ENCODE measurements at places on chromosomes 6 and 20.

- DNase-seq, result no peak
Measured at GRCh38 chr6:87716928-87717614, 15.0 kb upstream of the AKIRIN2 start.

DNA sequence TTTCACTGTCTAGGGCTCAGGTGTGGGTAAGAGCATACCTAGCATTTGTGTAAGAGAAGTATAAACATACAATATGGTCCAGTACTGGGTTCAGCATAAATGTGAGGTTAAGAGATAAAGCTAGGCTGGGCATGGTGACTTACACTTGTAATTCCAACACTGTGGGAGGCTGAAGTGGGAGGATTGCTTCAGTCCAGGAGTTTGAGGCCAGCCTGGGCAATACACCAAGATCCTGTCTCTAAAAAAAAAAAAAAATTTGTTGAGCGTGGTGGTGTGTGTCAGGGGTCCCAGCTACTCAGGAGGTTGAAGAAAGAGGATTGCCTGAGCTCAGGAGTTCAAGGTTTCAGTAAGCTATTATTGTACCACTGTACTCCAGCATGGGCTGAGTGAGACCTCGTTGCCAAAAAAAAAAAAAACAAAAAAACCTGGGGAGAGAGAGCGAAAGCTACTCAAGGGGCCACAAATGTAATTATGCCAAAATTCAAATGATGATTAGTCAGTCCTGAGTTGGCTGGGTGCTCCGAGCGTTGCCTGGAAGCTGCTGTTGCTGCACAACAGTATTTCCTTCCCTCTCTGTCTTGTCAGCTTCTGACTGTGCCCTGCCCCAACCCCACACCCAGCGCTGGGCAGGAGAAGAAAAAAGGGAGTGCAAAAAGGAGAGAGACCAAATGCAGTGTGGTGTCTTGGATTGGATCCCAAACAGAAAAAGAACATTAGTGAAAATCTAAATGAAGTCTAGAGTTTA is 24.0 kb downstream of the CMTR1 start:
- DNase-seq, result peak; percentile 73

- DNase-seq, result no peak
Measured at GRCh38 chr6:101585501-101585900, 192.0 kb downstream of the GRIK2 start.

DNA sequence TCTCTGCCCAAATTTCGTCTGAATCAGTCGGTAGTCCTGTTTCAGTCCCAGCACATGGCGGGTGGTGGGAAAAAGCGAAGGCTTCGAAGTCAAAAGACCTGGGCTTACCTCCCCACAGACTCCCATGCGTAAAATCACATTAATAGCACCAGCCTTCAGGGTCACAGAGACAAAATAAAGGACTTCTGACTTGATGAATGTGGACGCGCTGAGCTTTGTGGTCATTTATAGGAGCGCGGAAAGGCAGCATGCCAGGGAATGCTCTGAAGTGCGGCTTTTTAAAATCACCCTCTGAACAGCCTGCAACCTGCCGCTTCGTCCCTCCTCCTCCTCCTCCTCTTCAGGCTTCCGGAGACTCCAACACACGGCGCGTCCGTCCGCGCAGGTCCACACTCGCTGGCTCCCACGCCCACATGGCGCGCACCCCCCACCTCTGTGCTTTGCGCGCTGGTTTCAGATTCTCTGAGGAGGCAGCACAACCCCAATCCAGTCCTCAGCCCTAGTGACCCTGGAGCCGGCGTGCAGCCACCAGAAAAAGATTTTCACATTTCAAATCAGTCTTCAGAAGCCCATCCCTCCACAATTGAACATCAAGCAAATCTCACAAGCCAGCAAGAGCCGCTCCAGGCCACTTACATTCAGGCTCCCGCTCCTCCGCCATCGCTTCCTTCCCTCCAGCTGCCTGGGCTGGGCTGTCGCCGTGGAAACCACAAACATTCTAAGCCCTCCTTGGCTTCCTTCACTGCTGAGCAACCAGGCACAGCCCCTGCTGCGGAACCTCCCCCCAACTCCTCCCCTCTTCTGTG is at the start of gene C6orf118:
Gene C6orf118 (minus strand): TSS at position 680 of the 806 bp plus-strand sequence. CDS start 19 bp downstream, at position 661.
- peak; percentile 61 for DNase-seq

GRCh38 chr20:52481443-52481842 is 289.9 kb upstream of the ZFP64 start:
- no peak for DNase-seq

DNA sequence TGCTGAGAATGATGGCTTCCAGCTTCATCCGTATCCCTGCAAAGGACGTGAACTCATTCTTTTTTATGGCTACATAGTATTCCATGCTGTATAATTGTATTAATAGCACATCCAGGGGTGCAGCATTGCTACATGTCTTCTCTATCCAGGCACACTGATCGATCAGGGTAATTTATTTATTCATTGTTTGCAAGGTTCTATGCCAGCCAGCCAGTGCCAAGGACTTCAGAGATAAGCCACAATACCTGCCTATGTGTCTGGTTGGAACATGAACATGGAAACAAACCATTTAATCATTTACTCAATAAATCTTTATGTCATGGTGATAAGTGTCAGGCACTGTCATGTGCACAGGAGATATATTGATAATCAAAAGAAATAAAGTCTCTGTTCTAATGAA is 5.8 kb upstream of the OR2B3 start:
- no peak for DNase-seq

- no peak for DNase-seq
Measured at GRCh38 chr6:6474170-6474920, 114.2 kb upstream of the LY86 start.

DNA sequence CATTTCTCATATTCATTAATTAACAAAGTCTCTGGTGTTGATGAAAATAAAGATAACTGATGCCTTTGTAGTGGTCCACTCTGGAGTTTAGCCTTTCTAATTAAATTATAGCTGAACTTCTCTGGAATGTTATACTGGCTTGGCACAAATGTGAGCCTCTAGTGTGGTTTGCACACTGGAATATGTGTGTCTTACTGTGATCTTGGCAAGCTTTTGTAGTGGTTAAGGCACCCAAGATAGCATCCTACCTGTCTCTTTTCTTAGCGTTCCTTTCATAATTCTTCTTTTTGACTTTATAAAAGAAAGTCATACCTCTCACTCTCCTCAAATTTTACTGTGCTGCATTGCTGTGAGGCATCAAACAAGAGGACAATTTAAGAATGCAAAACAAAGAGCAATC is 107.4 kb downstream of the UTRN start:
- DNase-seq, result no peak

DNA sequence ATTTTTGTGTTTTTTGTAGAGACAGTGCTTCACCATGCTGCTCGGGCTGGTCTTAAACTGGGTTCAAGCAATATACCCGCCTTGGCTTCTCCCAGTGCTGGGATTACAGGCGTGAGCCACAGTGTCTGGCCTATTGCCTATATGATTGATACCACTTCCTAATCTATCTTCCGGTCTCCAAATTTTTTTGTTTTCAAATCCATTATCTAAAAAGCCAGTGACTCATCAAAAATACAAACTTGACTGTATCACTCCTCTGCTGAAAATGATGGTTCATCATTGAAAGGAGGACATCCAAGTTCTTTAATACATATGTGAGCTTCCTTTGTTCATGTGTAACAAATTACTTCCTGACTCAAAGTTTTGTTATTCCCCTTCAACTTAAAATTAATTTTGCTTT is 35.5 kb downstream of the FAM8A1 start:
- no peak for DNase-seq

DNA sequence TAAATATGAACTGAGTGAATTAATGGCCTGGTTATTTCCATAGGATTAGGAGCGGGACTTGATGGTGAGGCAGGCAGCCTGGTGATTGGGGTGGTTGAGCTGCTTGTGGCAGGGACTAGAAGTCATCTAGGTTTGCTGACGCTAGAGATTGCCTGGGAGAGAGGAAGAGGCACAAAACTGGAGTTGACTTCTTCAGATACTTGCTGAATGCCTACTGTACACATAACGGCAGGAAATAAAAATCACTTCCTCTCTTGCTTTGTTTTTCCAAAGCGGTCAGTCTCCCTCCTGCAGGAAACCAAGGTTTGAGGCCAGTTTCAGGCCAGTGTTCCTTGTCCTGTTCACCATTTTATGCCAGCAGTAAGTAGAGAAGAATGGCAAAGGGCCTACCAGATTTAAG is 36.7 kb upstream of the MYLIP start:
- no peak for DNase-seq

GRCh38 chr6:96234444-96234843 is 218.7 kb downstream of the FUT9 start:
- no peak for DNase-seq

DNA sequence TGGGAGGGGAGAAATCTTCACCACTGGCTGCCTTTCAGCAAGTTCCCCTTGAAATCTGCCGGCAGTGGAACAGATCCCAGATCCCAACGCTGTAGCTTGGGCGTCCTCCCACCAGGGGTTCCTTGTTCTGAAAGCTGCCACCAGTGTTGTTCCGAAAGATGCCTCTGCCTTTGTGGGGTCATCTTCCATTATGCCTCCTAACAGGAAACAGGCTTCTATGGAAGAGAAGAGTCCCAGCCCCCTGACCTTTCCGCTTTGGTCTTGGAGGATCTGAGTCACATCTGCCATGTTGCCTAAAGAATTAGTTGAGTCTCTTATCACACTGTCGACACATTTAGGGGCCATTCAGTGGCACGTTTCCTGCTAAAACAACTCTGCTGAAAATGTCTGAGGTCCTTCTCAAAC is 57.5 kb upstream of the NFATC2 start:
- no peak for DNase-seq

DNA sequence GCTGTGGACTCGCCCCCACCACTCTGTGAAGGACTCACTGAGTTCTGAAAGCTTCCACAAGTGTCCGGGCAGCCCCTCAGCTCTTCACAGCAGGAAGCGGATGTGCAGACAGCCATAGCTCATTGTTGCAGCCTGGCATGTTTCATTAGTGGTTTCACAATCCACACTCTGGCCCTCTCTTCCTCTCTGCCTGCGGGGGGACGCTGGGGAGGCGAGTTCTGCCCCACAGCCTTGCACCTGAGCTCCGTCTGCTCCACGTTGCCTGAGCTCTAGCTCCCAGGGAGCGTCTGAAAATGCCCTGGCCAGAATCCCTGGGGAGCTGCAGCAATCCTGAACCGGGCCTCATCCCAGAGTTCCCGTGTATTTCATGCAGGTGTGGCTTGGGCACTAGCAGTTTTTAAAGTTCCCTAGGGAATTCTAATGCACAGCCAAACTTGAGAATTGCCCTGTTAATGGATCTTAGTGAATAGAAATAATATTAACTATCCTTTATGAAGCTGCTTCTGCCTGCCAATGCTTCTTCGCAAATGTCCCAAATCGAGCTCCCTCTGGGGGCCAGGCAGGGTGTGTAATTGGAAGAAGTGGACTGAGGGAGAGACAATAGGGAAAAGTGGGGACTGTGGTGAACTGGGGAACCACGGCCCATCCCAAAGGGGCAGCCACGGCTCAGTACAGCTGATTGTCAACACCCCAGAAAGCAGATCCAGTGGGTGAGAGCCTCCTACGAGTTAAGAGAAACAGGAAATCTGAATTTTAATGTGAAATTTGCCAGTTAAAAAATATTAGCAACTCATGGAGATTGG is 51.5 kb downstream of the CTCFL start:
- no peak for DNase-seq

DNA sequence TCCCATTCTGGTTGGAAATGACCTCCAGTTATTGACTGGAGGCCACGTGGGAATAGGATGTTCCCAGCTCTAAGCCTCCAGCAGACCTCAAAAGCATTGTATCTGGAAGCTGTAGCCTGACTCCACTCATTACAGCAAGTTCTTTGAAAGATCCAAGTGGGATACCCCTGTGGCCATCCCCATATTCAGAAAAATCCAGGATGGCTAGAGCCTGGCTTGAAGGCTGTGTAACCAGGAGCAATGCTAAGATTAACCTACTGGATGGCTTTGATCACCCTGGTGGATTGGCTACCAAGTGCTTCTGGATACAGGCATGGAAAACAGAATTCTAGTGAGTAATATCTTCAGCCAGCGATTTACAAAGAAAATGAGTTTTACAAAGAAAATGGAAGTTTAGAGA is 151.2 kb downstream of the ADGRG6 start:
- DNase-seq, result no peak

DNA sequence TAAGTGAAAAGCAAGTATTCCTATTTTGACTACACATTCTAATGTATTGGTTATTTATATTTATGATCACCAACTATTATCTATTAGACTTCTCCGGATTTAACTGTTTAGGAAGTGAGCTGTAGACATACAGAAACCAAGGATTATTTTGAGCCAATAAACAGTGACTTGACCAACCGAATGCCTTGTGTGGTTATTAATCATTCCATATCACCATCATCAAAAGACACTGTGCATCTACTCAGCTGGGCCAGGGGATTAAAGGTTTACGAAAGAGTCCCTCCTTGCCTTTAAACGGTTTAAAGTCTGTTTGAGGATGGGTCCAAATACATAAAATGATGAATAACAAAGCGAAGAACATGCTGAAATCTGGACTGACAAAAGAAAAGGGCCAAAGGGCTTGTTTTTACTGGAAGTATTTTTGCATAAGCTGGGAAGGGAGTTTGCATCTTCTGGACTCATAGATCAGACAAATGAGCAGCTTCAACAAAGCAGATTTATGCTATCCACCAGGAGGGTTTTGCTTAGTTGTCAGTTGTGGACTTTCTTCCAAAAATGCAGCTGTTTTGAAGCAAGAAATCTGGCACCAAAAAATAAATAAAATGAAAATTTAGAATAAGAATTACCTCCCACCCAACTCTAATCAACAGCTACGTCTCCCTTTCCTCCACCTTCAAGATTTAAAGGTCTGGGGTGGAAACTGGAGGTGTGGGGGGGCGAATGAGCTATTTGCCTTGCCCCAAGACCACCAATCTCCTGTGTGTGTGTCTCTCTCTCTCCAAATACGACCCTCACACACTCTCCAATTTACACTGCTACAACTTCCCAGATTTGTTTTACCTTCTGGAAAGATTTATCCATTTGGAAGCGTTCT is 33.6 kb upstream of the ID4 start:
- no peak for DNase-seq

- no peak for DNase-seq
Measured at GRCh38 chr6:68677058-68677457, 42.0 kb downstream of the ADGRB3 start.
